ENCODE measurements at places on chromosomes 1 and 21.

GRCh38 chr1:17563494-17564281, 24.2 kb downstream of the ARHGEF10L start:
- DNase-seq = no peak

GRCh38 chr1:226618380-226618779, 69.8 kb downstream of the STUM start:
- DNase-seq = no peak

DNA sequence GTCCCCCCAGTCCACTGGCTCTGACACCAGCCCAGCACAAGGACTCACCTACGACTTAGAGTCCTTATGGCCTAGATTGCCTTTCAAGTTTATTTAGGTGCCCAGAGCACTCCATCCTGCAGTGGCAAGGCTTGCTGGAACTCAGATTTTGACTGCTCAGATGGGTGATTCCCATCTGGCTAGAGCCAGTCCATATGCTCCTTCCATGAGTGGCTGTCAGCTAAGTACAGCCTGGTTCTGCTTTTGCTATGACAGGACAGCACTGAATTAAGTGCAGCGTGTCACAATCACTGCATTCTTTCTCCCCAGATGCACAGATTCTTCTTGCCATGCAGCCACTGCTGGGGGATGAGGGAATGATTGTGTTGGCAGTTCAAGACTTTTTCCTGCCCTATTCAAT, 43.8 kb downstream of the GPR52 start:
- DNase-seq = no peak

DNA sequence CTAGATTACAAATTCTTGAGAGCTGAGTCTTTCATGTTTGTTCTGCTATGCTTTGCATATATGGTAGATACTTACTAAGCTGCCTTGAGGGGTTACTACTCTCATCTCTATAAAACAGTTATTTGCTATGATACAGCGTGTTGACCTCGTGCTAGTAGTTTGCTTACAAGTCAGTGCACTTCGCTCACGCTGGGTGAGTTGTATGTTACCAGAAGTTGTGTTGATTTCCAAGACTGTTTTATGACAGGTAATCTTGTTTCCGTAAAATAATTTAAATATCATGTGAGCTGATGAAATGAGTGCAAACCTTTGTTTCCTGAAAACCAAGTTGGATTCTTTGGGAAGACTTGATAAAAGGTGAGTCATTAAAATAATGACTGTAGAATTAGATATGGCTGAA, 7.3 kb downstream of the MRPS6 start:
- no peak for DNase-seq

GRCh38 chr1:11784993-11785769, 20.6 kb downstream of the MTHFR start:
- no peak for DNase-seq

GRCh38 chr1:61754545-61754944, 12.3 kb downstream of the PATJ start:
- DNase-seq = no peak

DNA sequence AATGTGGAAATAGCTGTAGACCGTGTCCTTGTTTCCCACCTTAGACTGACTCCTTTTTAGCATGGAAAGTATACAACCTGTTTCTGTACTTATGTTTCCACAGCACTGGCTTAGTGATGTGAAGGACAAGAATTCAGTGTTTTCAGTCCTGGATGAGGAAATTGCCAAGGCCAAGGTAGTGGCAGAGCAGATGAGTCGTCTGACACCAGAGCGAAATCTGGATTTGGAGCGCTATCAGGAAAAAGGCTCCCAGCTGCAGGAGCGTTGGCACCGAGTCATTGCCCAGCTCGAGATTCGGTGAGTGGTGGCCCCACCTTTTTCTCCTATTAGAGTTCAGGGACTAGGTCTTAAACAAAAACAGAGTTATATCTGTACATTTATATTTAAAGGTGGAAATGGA, 112.6 kb downstream of the MACF1 start:
- no peak for DNase-seq

DNA sequence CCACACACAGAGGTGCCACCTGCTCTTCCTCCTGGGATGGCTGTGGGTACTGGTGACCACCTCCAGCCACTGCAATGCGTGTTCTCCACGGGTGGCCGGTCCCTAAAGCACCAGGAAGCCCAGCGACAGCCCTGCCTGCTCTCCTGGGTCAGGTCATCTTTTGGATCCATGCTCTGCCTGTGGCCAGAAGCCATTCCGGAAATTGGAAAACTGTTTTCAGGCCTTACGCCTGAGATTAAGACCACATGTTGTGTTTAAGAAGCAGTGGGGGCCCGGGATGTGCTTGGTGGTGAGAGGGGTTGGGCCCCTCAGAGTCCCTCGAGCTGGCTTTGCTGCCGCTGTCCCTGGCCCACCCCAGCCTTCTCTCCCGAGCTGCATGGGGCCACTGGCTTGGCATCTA, 150.8 kb downstream of the PEX14 start:
- no peak for DNase-seq

DNA sequence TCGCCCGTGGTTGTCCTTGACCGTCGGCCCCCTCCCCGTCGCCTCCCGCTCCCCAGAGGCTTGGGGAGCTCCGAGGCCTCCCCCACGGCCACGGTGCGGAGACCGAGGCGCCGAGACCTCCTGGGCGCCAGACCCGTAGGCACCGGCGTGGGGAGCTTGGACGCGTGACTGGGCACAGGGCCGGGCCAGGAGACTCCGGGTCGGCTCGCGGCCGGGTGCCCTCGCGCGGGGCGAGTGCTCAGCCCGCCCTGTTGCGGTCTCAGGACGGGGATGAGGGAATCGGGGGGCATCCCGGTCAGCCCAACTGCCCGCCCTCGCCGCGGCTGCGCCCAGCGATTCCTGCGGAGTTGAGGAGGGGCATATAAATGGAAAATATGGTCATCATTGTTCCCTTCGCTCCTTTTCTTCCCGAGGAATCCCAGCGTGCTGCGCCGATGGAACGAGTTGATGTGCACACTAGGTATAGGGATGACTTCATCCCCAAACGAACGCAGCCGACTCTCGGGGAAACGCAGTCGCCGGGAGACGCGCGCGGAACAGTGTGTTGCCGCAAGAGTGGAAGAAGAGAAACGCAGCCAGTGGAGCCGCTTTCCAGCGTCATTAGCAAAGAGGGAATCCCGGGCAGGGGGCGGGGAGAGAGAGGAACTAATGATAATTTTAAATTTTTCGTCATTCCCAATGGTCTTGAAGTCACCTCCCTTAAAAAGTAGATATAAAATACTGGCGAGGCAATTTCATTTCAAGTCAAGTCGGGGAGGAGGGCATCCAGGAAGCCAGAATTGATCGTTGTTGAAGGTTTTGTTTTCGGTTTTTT, 747 bp upstream of the ENAH start:
- DNase-seq = peak; percentile 43

GRCh38 chr1:92747735-92748134, 37.2 kb downstream of the EVI5 start:
- no peak for DNase-seq

DNA sequence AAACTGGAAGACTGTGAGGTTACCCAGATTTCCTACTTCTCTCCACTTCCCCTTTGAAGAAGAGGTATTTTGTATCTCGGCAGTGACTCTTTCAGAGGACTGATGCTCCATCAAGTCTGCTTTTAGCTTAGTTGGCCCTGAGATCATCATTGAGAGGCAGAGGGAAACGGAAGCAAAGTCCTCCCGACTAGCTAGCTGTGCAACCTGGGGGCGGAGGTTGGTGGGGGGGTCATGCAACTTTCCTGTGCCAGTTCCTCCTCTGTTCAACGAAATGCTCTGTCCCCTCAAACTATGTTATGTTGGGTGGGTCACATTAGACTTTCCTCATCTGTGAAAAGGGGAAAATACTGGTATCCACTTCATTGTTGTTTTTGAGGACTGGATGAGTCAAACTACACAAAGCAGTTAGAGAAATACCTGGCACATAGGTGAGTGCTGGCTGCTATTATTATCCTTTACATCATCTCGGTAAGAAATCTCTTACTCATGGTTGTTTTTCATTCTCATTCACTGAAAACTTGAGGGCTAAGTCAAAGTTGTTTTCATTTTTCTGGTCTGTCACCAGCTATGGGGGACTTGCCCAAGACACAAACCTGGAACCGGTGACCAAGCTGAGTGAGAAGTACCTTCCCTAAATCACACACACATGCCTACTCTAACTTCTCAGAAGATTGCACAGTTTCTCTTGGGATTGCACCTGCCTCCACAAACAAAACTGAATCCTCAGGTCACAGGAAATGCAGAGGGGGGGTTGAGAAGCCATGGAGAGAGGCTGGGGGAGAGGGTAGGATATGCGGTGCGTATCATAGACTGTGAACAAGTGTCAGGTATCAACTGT, 83.3 kb downstream of the ABCA4 start:
- DNase-seq = no peak
